CD8-positive, alpha-beta memory T cell (primary cell): ENCODE measurements at places on chromosomes 7 and 10.
A peak's percentile ranks its signal among the peaks of the same experiment; 100 is the strongest.

GRCh38 chr10:52050429-52051047 is 263.5 kb upstream of the DKK1 start:
- DNase-seq, result no peak

GRCh38 chr7:46848944-46849343 is 733.0 kb downstream of the TNS3 start:
- DNase-seq, result no peak

GRCh38 chr10:13990392-13990805 is 340.3 kb downstream of the FRMD4A start:
- no peak for DNase-seq

GRCh38 chr10:25117757-25118156 is 57.0 kb upstream of the GPR158 start:
- no peak for DNase-seq

DNA sequence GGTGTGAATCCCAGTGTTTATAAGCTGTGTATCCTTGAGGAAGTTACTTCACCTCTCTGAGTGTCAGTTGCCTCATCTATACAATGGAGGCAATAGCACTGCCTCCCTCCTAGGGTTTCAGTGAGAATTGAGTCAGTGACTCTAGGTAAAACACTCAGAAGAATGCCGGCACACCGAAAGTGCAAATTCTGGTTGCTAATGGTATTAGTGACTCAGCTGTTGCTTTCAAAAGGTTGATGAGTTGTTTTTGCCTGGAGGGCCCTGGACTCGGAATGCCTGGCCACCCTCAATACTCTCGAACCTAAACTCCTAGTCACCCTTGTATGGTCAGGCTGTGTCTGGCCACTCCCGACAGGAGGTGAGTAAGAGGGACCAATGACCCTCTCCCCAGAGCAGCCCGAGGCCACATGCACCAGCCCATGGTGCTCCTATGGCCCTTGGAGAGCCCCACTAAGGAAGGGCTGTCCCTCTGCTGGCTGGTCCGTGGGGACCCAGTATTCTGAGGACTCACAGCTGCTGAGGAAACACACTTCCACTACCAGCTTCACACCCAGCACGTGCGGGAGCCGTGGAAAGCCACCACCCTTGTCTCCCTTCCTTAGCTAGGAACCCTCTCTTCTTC is 60.2 kb downstream of the CALML3 start:
- DNase-seq, result peak; percentile 14
